ENCODE measurements at places on chromosomes 2 and 18.

- DNase-seq: peak; percentile 98
Measured at GRCh38 chr2:117980783-117981676, 32.8 kb downstream of the CCDC93 start.

DNA sequence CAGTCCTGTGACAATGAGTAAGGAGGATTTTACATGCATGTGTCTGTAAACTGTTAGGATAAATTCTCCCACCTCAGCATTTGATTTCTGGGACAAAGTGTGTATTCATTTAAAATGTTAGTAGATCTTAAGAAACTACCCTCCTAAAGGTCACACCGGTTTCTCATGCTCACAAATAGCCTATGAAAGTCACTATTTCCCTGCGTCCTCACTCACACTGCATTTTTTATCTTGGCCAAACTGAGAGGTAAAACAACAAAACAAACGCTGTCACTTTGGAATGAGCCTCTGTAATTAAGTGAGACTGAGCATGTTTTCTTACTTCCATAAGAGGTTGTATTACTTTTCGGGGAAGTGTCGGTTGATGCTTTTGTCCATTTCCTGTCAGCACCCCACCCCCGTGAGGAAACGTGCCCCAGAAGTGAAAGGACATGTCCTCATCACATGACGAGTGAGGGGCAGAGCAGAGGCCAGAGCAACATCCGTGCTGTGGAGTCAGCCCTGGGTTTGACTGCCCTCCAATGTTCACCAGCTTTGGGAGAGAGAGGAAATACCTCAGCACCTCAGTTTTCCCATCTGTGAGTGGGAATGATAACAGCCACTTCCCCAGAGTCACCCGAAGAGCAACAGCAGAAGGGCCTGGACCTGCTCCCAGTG lies 3.1 kb downstream of the GYPC start:
- peak; percentile 65 for DNase-seq

- DNase-seq: no peak
Measured at GRCh38 chr2:217096474-217097225, 236.8 kb upstream of the TNP1 start.

- DNase-seq: no peak
Measured at GRCh38 chr2:37563375-37564015, 107.9 kb downstream of the CDC42EP3 start.
